Fibroblast of skin of right quadriceps (primary cell): ENCODE measurements at places on chromosomes 3 and 15.
A peak's percentile ranks its signal among the peaks of the same experiment; 100 is the strongest.

DNA sequence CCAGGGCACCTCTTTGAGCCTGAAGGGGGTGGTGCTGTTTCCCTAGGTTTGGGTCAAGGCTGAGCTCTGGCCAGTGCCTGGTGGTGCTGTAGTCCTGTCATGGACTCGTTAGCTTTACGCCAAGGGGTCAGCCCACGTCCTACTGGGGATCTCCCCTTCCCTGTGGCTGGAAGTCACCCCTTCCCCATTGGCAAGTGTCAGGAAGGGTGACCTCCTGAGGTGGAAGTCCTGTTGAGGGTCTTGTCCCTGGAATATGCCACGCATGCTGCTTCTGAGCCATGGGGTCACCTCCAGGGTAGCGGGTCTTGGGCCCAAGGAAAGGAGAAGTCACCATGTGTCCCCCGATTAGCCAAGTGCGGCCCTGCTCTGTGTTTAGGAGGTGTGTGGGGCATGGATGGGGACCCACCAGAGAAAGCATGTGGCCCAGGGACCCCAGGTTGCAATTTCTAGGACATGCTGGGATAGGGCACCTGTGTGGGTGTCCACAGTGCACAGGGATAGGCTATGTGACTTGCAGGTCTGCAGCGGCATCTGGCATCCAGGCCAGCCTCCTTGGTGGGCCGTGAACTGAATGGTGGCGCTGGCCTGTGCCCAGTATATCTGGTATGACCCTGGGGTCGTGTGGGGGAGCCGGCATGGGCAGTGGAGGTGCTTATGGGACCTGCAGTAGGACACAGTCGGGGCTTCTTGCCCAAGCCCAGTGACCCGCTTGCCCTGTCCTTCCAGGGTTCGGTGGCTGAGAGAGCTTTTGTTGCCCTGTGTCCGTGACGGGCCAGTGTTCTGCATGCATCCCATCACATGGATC is 226.7 kb downstream of the SNRPN start:
- DNase-seq: no peak

- DNase-seq: no peak
These were observed 264.0 kb downstream of the TIGIT start for GRCh38 chr3:114557791-114558190.

DNA sequence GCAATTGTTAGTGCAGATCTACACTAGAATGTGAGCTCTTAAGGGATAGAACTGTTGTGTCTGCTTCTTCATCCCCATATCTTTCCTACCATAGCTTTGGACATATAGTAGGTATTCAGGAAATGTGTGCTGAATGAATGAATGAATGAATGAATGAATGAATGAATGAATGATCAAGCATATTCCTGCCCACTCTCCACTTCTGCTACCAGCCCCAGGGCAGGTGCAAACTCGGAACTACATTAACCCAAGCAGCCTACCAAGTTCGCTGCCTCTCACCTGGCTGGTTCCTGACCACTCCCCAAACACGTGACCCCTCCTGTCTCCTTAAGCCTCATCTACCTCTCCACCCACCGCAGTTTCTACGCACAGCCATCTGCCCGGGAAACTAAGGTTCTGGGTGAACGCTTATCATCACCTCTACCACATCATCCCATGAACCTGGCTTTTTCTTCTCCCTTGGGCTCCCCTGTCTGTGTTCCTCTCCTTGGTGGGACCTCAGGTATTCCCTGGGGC is 26.8 kb downstream of the PAQR5 start:
- no peak for DNase-seq

- peak; percentile 70 for DNase-seq
These were observed 76.3 kb upstream of the ARHGEF3 start for GRCh38 chr3:56878074-56878473.

GRCh38 chr15:80942746-80943565 is 46.7 kb downstream of the MESD start:
- DNase-seq: no peak

- DNase-seq: no peak
These were observed 9.6 kb downstream of the NIPA1 start for GRCh38 chr15:22796079-22796478.

DNA sequence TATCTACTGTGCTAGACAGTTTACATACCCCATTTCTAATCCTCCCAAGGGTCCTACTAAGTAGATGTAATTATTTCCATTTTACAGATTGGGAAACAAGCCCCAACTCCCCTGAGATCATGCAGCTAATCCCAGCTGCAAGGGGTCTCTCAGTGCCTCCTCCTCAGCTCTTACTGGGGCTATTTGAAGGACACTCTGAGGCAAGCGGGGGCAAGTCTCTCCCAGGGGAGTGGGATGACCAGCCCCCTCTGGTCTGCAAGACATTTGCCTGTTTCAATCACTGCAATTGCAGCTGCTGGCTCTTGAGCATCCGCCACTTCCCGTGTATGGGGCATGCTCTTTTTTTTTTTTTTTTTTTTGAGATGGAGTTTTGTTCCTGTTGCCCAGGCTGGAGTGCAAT is 11.4 kb downstream of the LAMP3 start:
- DNase-seq: no peak

DNA sequence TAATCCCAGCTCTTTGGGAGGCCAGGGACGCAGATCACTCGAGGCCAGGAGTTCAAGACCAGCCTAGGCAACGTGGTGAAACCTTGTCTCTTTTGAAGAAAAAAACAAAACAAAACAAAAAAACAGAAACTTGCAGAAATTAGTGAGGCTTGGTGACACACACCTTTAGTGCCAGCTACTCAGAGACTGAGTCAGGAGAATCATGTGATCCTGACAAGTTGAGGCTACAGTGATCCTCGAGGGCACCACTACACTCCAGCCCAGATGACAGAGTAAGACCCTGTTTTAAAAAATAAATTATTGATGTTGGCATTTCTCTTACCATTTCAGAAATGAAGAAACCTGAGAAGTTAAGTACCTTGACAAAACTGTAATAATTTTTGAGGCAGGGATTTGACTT is 44.6 kb upstream of the CCNB2 start:
- DNase-seq: no peak

DNA sequence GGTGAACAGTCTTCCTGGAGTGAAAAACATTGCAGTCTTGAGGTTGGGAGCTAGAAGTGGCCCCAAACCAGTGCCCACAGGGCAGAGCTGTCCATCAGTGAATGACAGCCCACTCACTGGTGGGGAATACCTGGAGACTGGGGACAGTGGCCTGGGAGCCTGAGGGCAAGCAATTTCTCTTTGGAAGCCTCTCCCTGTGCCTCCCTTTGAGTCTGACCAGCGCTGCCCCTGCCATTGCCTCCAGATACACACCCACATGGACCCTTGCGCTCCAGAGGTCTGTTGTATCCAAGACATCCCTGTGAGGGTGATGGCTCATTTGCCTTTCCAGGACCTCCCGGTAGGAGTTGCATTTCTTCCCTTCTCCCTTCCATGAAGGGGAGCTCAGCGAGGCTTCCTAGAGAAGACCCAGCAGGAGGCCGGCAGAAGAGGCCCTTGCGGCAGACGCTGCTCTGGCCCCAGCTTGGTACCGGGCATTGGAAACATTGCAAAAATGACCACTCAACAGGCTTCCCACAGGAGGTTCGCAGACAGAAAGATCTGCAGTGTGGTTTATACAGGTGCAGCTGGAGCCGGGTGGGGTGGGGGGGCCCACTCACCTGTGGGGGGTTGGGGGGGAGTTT is 38.5 kb downstream of the KLF13 start:
- no peak for DNase-seq

DNA sequence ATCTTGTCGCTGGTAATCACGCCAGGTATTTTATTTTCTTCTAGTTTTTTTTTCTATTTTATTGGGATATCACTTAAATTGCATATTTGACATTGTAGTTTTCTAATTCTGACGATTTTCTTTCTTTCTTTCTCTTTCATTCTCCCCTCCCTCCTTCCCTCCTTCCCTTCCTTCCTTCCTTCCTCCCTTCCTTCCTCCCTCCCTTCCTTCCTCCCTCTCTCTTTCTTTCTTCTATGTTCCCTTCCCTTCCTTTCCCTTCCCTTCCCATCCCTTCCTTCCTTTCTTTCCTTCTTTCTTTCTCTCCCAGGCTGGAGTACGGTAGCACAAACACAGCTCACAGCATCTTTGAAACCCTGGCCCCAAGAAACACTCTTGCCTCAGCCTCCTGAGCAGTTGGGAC is 100.6 kb upstream of the BCL6 start:
- DNase-seq: no peak

DNA sequence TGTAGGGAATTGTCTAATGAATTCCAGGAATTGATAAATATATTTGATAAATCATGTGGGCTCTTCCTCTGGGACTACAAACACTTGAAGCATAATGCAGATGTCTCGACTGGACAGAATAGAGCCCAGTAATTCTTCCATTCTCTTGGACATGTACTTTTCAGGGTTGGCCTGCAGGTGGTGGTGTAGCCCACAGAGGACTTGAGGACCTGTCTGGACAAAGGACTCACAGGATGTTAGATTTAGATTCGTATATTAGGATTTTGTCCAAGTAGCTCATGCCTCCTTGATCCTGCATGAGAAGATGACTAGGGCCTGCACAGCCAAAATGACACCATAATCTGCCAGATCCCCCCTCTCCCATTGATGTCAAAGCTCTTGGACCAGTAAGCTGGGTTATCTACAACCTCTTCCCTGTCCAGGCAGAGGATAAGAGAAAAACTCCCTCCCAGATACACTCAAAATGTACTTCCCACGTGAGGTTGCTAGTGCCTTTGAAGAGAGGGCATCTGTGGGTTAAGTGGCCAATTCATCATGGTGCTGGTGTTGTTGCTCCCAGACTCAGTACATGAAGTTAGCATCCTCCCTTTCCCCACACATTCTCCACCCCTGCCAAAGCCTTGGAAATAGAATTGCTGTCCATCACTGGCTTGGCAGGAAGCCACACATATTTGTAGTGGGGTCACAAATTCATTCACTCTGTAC is 88.6 kb upstream of the ZNF280D start:
- peak; percentile 64 for DNase-seq

- DNase-seq: no peak
These were observed 239.2 kb downstream of the PDZRN3 start for GRCh38 chr3:73385568-73385967.

DNA sequence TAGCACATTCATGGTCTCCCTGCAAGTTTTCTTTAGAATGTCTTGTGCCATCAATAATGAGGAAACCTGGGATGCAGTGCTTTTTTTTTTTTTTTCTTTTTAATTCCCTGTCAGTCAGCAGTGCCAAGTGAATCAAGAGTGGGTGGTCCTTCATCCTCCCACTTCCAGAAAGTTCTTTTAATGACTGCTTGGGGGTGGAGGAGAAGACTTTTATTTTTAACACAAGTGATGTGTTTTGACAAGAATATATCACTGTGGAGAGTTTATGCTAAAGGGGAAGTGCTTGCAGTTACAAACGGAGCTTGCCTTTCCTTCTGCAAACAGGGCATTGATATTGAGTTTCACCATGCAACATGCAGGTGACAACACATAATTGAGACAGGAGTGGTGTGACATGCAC is 69.7 kb downstream of the CACNA2D3 start:
- DNase-seq: no peak

DNA sequence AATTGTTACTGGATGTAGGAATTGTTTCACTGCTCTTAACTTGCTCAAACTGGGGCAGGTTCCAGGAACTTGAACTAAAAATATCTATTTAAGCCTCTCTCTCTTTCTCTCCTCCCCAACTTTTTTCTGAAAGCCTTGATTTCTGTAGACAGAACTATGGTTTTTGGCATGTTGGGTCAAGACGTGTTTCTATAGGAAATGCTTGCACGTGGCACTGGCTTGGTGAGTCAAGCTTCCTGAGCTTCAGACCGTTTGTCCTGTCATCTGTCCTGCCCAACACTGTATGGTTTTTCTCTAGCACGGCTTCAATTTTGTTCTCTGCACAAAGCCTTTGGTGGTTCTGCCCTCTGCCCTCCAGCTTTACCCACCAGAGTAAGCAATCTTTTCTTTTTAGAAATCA is 13.5 kb downstream of the EAF1 start:
- DNase-seq: no peak

- no peak for DNase-seq
These were observed 266.9 kb downstream of the KCNMB2 start for GRCh38 chr3:178802993-178803693.

GRCh38 chr15:39618063-39618823 is 37.4 kb downstream of the THBS1 start:
- DNase-seq: no peak

DNA sequence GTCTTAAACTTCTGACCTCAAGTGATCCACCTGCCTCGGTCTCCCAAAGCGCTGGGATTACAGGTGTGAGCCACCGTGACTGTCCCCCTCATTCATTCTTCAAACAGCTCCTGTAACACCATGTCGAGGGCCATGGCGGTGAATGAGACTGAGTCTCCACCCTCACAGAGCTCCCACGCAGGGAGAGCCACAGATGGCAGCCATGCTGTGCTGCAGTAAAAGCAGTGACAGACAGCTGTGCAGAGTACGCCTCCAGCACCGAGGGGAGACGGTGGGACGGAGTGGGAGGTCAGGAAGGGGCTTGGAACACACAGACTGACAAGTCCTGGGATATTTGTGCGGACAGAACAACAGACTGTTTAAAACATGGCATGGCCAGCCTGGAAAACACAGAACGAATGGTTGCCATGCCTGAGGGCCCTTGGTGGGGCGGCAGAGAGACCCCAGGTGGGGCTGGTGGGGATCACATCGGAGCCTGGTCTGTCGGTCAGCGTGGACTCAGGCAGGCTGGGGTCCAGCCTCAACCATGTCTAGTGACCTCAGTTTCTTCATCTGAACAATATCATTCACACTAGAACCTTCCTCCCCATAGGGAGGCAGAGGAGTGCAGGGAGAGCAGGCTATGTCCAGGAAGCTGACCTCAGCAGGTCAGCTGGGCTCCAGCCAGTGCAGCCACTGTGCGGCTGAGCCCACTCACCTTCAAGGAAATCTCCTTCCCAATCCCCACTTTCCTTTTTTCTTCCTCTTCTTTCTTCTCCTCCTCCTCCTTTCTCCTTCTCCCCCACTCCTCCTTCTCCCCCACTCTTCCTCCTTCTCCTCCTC is 20.6 kb upstream of the LCTL start:
- DNase-seq: no peak

DNA sequence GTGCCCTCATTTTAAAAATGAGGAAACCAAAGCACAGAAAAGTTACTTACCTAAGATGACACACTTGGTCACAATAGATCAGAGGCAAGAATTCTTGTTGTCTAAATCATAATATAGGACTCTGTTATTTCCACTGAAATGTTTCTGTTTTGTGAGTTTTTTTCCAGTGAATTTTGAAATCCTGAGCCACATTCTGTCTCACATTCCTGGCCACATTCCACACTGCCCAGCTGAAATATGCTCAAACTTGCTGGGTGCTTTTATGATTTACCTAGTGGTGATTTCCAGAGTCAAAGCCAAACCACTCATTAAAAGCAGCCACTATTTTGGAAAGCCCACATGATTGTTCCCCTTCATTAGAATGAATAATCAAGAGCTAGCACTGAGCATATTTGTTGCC is 82.3 kb upstream of the NPHP3 start:
- peak; percentile 71 for DNase-seq

GRCh38 chr3:15496341-15496664 is 25.2 kb downstream of the COLQ start:
- no peak for DNase-seq
